ENCODE measurements at places on chromosomes 2 and 18. TPM values are rescaled to one million over a fixed set of nuclear protein-coding genes. Genes with fewer than 3 reads are reported as not detected.

GRCh38 chr2:48767330-48767729 is 11.8 kb upstream of the LHCGR start:
- no peaks in the 10 kb centered on the region for H3K4me1 ChIP-seq
- no peaks in the 10 kb centered on the region for H3K36me3 ChIP-seq
- no peaks in the 10 kb centered on the region for H3K27me3 ChIP-seq
- H3K27ac ChIP-seq, result no peak overlapping the region

GRCh38 chr2:130996691-130997090 is 96.6 kb downstream of the FAM168B start:
- no peak for DNase-seq
- no peaks in the 10 kb centered on the region for H3K4me1 ChIP-seq
- H3K36me3 ChIP-seq, result no peaks in the 10 kb centered on the region
- no peak overlapping the region for H3K27ac ChIP-seq
- H3K4me3 ChIP-seq, result no peak overlapping the region

DNA sequence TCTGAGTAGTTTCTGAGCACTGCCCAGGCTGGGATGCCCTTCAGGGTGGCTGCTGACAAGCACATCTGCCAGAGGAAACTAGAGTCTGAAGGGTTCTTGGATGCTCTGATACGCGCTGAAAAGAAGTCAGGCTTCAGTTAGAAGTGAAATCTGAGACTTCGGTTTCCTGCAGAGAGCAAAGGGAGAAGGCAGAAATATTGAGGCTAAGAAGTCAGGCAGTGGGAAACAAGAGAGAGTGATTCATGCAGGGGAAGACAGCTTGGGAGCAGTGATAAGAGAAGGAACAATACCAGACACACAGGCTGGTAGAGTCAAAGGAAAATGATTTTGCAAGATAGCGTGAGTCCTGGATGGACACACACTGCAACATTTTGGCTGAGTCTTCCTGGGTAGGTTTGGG is 51.0 kb upstream of the BOD1L2 start:
- DNase-seq, result no peak
- no peaks in the 10 kb centered on the region for H3K4me1 ChIP-seq

- no peak overlapping the region for H3K27ac ChIP-seq
- H3K27me3 ChIP-seq, result no peaks in the 10 kb centered on the region
- no peak for DNase-seq
- H3K4me3 ChIP-seq, result no peak overlapping the region
- peaks cover 43% of the 10 kb centered on the region for H3K36me3 ChIP-seq
- H3K4me1 ChIP-seq, result peaks cover 11% of the 10 kb centered on the region
Measured at GRCh38 chr2:157777427-157777826, 98.7 kb downstream of the ACVR1 start.

DNA sequence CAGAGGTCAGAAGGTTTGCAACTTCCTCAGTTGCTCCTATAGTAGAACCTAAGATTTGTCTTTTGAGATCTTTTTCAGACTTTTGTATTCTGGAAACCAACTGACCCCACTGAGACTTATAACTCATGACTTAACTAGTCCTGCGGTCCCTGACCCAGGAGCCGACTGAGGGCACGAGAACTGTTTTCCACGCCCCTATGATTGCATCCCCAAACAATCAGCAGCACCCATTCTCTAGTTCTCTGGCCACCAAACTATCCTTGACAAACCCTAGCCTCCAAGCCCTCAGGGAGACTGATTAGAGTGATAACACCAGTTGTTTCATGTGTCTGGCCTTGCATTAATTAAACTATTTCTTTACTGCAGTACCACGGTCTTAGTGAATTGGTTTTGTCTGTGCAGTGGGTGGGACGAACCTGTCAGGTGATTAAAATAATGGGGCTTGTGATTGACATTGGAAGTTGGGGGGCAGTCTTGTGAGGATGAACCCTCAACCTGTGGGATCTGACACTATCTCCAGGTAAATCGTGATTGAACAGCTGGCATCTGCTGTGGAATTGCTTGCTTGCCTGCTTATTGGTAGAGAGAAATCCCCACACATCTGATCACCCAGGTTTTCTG is 95.7 kb downstream of the B3GNT2 start:
- peaks cover 39% of the 10 kb centered on the region for H3K4me1 ChIP-seq
- no peak overlapping the region for H3K27ac ChIP-seq
- no peaks in the 10 kb centered on the region for H3K36me3 ChIP-seq
- H3K27me3 ChIP-seq, result no peaks in the 10 kb centered on the region

GRCh38 chr2:154392256-154392655 is 306.2 kb upstream of the KCNJ3 start:
- no peaks in the 10 kb centered on the region for H3K4me1 ChIP-seq
- no peaks in the 10 kb centered on the region for H3K27me3 ChIP-seq
- H3K36me3 ChIP-seq, result no peaks in the 10 kb centered on the region
- DNase-seq, result no peak
- H3K27ac ChIP-seq, result no peak overlapping the region
- H3K4me3 ChIP-seq, result no peak overlapping the region

GRCh38 chr2:141440072-141440635 is 690.7 kb downstream of the LRP1B start:
- no peak overlapping the region for H3K27ac ChIP-seq
- H3K4me3 ChIP-seq, result no peak overlapping the region
- no peaks in the 10 kb centered on the region for H3K36me3 ChIP-seq
- no peak for DNase-seq

DNA sequence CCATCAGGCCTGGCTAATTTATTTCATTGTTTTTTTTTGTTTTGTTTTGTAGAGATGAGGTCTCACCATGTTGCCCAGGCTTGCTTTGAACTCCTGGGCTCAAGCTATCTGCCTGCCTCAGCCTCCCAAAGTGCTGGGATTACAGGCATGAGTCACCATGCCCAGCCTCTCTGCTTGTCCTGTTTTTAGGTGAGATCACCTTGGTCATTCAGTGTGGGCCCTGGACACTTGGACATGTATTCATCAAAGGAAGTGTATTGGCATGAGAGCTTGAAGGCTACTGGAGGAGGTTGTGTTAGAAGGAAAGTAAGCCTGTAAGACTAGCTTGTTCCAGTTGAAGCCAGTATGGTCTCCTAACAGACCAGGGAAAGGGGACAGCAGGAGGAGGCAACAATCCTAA is 229.2 kb upstream of the RGPD4 start:
- no peak overlapping the region for H3K27ac ChIP-seq
- no peak overlapping the region for H3K4me3 ChIP-seq
- H3K27me3 ChIP-seq, result no peaks in the 10 kb centered on the region
- DNase-seq, result no peak
- no peaks in the 10 kb centered on the region for H3K4me1 ChIP-seq

- no peak overlapping the region for H3K4me3 ChIP-seq
- DNase-seq, result no peak
- H3K27ac ChIP-seq, result no peak overlapping the region
- no peaks in the 10 kb centered on the region for H3K27me3 ChIP-seq
Measured at GRCh38 chr2:230358305-230358704, 31.3 kb downstream of the SP140L start.

DNA sequence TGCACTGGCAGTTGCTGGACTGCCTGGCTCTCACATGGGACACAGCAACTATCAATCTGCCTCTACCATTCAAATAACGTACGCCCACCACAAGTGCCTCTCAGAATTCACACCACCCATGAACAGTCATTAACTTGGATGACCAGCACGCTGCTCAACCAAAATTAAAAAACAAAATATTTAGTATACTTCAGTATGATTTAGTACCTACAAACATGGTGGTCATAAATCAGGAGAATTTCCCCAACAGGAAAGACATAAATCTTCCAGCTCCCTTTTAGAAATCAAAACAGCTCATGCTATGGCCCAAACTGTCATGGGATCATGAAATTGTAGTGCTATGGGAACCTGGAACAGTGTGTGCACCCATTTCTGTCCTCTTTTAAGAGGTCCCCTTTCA is 317.4 kb upstream of the ETAA1 start:
- H3K4me1 ChIP-seq, result no peaks in the 10 kb centered on the region
- DNase-seq, result no peak
- no peaks in the 10 kb centered on the region for H3K27me3 ChIP-seq
- no peaks in the 10 kb centered on the region for H3K36me3 ChIP-seq
- no peak overlapping the region for H3K27ac ChIP-seq
- H3K4me3 ChIP-seq, result no peak overlapping the region

- no peaks in the 10 kb centered on the region for H3K36me3 ChIP-seq
- no peak overlapping the region for H3K4me3 ChIP-seq
- H3K27ac ChIP-seq, result no peak overlapping the region
- no peaks in the 10 kb centered on the region for H3K27me3 ChIP-seq
- no peaks in the 10 kb centered on the region for H3K4me1 ChIP-seq
Measured at GRCh38 chr18:7322817-7323485, 92.1 kb downstream of the LRRC30 start.

DNA sequence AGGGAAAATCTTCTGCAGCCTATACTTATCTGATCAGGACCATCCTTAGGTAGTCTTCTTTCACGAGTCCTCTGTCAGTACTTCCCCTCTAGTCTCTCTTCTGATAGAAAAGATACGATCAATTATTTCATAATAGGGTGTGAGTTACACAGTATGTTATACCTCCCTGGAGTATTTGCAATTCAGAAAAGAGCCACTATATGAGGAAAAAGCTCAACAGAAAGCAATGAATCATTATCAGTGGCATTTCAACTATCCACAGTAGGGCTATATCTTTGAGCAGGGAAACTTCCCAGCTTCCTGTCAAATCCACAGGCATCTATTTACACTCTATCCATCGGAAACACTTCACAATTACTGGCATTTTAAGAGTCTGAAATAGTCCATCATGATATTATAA is 105.3 kb upstream of the ACVR2A start:
- H3K4me3 ChIP-seq, result no peak overlapping the region
- H3K27ac ChIP-seq, result no peak overlapping the region
- no peaks in the 10 kb centered on the region for H3K36me3 ChIP-seq
- H3K4me1 ChIP-seq, result no peaks in the 10 kb centered on the region
- no peaks in the 10 kb centered on the region for H3K27me3 ChIP-seq

DNA sequence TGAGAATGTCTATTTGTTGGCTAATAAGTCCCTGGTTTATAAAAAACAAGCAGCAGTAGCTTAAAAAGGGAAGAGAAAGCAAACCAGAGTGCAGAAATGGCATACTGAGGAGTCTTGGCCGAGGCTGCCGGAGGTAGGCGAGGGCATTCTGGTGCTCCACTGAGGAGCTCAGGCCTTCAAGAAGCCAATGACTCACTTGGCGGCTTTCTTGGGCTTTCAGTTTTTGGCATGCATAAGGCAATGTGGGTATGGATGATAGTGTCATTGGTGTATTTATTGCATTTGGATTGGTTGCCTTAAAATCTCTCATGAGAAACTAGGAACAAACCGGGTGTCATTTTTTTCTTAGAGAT is 119.6 kb upstream of the ARL5A start:
- H3K4me3 ChIP-seq, result peak overlapping the region; percentile 23
- H3K27ac ChIP-seq, result peak overlapping the region; percentile 46
- DNase-seq, result no peak
- H3K27me3 ChIP-seq, result no peaks in the 10 kb centered on the region
- no peaks in the 10 kb centered on the region for H3K36me3 ChIP-seq

DNA sequence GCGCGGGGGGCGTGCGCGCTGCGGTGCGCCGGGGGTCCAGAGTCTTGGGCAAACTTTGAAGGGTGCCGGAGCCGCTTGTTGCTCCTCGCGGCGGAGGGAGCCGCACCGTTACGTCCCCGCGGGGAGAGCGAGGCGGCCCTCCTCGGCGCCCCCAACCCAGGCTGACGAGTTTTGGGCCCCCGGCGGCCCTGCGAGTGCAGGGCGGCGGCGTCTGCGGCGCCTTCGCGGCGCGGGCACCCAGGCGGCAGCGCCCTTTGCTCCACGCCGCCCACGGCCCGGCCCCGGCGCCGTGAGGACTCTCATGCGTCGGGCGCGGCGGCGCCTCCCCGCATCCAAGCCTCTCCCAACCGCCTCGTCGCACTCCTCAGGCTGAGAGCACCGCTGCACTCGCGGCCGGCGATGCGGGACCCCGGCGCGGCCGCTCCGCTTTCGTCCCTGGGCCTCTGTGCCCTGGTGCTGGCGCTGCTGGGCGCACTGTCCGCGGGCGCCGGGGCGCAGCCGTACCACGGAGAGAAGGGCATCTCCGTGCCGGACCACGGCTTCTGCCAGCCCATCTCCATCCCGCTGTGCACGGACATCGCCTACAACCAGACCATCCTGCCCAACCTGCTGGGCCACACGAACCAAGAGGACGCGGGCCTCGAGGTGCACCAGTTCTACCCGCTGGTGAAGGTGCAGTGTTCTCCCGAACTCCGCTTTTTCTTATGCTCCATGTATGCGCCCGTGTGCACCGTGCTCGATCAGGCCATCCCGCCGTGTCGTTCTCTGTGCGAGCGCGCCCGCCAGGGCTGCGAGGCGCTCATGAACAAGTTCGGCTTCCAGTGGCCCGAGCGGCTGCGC is 814 bp downstream of the FZD7 start:
- peak overlapping the region; percentile 97 for H3K27ac ChIP-seq
- H3K36me3 ChIP-seq, result no peaks in the 10 kb centered on the region
- H3K4me1 ChIP-seq, result peaks cover 63% of the 10 kb centered on the region
- no peak for DNase-seq

- DNase-seq, result no peak
- H3K27me3 ChIP-seq, result no peaks in the 10 kb centered on the region
- peaks cover 47% of the 10 kb centered on the region for H3K4me1 ChIP-seq
- no peak overlapping the region for H3K4me3 ChIP-seq
- no peaks in the 10 kb centered on the region for H3K36me3 ChIP-seq
- no peak overlapping the region for H3K27ac ChIP-seq
Measured at GRCh38 chr2:236717729-236718128, 148.1 kb downstream of the ACKR3 start.

DNA sequence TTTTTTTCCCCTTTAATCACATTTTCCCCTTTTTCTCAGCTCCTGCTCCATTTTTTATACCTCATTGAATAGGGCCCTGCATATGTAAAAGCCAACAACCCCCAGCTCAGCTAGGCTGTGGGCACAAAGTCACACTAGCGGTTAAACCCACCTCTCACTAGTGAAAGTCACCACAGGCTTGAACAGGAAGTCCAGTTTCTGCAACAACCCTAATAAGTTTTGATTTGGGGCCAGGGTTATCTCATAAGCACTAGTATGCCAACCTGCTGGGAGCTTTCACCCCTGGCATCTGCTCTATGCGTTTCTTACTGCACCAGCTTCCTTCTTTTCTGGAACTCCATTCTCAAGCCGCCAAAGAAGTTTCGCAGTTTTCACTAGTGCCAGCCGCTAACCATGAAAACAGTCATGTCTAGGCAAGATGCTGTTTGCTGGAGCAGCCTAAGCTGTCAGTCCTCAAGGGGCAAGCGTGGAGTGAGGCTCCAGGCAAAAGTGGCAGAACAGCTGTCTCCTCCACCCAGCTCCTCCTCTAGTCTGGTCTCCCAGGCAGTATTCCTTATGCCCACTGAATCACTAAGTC is 197.0 kb upstream of the MEIS1 start:
- H3K27me3 ChIP-seq, result no peaks in the 10 kb centered on the region
- no peak for DNase-seq
- no peak overlapping the region for H3K4me3 ChIP-seq
- no peaks in the 10 kb centered on the region for H3K36me3 ChIP-seq
- peak overlapping the region; percentile 2 for H3K27ac ChIP-seq

GRCh38 chr2:3465844-3466481 is 53.4 kb downstream of the ADI1 start:
- DNase-seq, result no peak
- no peaks in the 10 kb centered on the region for H3K27me3 ChIP-seq
- no peak overlapping the region for H3K4me3 ChIP-seq
- peaks cover 57% of the 10 kb centered on the region for H3K36me3 ChIP-seq

GRCh38 chr18:68262690-68263294 is 452.1 kb downstream of the TMX3 start:
- no peak overlapping the region for H3K4me3 ChIP-seq
- H3K27ac ChIP-seq, result no peak overlapping the region
- H3K27me3 ChIP-seq, result no peaks in the 10 kb centered on the region
- H3K36me3 ChIP-seq, result no peaks in the 10 kb centered on the region

TFPI gene
- 22.3 TPM for total RNA-seq

ONECUT2 gene
- total RNA-seq, result 0.03 TPM

DCC gene
- total RNA-seq, result not detected

SANBR gene
- 7.9 TPM for total RNA-seq

TSGA10 gene
- total RNA-seq, result 7.5 TPM

DYNAP gene
- not detected for total RNA-seq

LRP1B gene
- total RNA-seq, result 0.11 TPM

ESPNL gene
- not detected for total RNA-seq

FAHD2A gene
- 52.5 TPM for total RNA-seq

DNAH7 gene
- 1.2 TPM for total RNA-seq

COMMD1 gene
- 57.7 TPM for total RNA-seq

All from suprapubic skin (tissue), 4 donors.